ENCODE measurements at places on chromosomes 1 and 21.

DNA sequence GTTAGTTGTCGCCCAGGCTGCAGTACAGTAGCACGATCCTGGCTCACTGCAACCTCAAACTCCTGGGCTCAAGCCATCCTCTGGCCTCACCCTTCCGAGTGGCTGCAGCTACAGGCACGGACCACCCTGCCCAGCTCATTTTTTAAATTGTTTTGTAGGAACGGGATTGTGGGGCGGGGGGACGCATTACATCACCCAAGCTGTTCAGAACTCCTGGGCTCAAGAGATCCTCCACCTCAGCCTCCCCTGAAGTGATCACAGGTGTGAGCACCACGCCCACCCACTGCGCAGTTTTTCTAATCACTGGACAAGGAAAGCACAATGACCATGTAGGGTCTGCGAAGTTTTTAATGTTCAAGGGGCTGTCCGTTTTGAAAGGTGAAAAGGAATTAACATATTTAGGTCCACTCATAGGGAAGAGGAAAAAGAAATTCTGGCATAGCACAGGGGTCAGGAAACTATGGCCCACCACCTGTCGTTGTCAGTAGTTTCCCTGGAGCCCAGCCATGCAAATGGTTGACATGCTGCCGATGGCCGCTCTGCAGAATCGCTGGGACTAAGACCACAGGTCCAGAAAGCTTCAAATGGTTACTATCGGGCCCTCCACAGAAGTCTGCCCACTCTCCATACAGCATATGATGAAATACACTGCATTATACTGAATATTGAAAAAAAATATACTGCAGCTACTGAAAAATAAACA is 26.0 kb downstream of the SETD4 start:
- DNase-seq = no peak

DNA sequence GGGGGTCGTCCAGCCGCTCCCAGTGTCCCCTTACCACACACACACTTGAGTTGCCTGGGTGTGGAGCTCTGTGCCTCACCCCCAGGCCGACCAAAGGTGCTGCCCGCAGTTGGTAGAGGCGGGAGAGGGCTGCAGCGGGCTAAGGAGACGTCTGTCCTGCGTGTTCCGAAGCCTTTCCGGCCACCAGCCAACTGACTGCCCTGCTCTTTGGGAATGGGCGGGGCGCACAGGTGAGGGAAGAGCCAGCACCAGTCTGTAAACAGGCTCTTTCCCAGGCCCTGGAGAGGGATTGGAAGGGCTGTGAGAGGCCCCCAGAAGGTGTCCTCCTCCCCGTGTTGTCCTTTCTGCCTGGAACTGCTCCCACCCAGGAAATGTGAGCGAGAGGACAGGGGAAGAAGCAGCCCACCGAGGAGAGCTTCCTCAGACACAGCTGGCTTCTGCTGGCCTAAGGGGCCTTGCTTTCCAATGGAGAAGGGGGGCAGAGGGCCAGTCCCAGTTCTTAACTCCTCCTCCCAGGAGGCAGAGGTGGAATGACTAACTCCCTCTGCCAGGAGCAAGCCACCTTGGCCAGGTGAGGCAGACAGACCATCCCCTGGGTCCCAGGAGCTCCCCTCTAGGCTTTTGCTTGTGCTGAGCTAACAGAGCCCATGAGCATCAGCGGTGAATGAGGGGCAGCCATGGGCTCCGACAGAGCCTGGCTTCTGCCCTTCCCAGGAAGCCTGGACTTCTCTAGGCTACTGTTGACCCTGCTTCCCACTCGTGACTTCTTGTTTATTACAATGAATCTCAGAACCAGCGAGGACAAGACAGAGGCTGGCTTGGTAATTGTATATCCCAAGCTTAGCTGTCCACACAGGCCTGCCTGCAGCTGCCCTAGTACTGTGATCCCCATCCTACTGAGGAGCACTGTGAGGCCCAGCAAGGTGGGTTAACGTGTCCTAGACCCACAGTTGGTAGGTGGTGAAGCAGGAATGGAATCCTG is 158.1 kb upstream of the COA6 start:
- no peak for DNase-seq

DNA sequence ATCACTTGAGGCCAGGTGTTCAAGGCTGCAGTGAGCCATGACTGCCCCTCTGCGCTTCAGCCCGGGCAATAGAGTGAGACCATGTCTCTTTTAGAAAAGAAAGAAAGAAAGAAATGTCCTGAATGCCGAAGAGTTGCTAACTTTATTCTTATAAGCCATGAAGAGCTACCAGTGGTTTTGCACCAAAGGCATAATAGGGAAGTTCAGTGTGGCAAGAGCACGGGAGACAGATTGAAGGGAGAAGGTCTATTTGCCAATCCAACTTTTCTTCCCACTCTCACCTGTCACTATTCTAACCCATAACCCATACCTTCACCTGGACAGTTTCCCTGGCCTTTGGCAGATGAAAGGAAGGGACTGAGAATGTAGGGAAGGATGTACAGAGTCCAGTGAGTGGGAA is 4.4 kb upstream of the PEA15 start:
- DNase-seq = no peak

DNA sequence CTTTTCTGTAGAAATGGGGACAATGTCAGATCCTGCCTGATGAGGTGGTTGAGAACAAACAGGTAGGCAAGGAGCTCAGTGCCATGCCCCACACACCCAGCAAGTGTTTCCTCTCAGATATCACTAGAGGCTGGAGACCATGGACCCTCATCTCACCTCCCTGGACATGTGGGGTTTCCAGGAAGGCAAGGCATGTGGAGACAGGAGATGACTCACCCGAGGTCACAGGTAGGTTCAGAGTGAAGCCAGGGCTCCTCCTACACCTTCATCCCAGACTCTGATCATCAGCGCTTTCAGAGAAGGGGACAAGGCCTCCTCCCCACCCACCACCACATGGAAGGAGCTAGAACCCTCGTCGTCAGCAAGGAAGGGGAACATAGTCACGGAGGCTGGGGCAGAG is 69.2 kb downstream of the MATN1 start:
- DNase-seq = no peak

DNA sequence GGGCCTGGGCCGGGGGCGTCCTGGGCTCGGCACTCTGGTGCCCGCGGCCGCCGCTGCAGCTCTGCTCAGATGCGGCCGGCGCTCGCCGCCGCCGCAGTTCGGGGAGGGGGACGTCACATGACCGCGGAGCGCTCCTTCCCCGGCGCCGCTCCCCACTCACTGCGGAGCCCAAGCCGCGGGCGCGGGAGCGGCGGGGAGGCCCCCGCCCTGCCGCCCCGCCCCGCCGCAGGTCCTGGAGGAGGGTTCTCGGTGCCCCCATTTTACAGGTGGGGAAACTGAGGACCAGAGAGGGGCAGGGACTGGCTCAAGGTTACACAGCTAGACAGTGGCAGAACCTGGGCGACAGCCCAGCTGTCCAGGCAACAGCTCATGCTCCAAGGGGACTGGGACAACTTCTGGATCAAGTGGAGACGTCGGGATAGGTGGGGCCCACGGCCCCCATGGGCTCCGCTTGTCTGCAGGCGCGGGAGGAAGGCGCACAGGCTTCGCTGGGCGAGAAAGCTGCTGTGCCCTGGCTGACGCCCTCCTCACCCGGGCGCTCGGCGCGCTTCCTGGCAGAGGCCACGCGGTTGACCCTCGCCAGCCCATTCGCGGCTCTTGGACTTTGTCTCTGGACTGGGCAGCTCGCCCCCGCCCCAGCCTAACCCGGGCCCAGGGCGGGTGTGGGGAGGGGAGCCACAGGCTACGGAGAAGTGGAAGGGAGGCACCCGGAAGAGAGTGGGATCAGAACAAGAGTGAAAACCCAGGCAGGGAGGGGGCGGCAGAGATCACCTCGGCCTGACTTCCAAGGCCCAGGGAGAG is at the start of gene RAP1GAP:
Gene RAP1GAP, minus strand, starts transcription at position 100 of the 801 bp plus-strand sequence. CDS start 49,325 bp downstream, outside the sequence.
- no peak for DNase-seq

- no peak for DNase-seq
These were observed 56.7 kb downstream of the AKT3 start for GRCh38 chr1:243793298-243793697.

- DNase-seq = peak; percentile 79
These were observed at the start of gene ENAH for GRCh38 chr1:225652729-225653462. Gene ENAH (minus strand): TSS chr1:225653123. CDS start chr1:225652690, 433 bp downstream.

DNA sequence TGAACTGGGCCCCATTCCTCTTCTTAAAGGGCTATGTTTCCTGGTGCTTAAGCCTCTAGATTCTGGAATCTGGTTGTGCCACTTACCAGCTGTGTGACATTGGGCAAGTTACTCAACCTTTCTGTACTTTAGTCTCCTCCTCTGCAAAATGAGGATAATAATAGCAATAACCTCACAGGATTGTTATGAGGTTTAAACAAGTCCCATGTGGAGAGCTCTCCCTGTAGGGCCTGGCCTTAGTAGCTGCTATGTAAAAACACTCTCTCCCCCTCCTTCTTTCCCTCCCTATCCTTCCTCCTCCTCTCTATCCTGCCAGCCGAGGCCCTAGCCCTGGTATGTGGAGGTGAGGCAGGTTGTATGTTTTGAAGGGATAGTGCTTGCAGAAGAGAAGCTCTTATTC is 8.2 kb upstream of the PEAR1 start:
- DNase-seq = no peak

- DNase-seq = no peak
These were observed 171.6 kb downstream of the NTPCR start for GRCh38 chr1:233121947-233122559.

DNA sequence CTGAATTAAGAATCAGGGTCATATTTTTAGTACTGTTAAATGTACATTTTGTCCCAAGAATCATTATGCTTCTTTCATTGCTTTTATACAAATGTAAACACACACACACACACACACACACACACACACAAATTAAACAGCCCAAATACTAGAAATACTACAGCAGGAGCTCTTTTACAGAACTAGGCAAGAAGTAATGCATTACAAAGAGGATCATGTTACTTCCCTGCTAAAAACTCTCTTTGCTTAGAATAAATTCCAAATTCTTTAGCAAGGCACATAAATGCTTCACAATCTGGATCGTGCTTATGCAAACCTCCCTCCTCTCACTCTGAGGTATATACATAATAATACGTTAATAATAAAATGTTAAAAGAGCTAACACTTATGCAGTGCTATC is 720.4 kb upstream of the ADGRL4 start:
- DNase-seq = no peak

GRCh38 chr21:36415375-36415774 is 30.2 kb downstream of the CHAF1B start:
- DNase-seq = no peak

DNA sequence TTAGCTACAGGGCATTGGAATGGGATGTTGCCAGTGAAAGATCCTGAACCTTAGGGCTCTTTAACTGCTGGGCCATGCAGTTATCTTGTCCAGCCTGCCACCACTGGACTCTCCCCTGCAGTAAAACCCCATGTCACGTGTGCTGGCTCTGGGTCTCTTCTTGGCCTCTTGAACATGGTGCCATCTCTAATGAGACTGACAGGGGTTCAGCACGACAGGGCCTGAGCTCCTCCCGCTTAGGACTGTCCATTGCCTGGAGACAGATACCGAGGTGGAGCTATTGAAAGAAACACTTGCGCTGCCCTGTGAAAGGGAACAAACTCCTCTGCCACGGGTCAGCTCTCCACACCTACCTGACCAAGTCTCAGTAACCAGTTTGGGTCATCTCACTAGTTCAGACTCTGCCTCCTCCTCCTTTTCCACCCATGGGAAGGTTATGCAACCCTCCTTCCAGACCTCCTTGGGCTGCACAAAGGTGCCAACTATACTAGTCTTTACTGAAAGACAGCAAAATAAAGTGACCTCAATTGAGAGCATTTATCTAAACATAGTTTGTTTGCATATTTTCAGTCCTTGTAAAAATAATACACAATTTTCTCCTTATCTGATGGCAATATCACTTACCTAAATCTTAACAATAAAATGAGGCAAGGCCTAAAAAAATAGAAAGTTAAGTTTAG is 66.0 kb downstream of the GNG12 start:
- DNase-seq = no peak

DNA sequence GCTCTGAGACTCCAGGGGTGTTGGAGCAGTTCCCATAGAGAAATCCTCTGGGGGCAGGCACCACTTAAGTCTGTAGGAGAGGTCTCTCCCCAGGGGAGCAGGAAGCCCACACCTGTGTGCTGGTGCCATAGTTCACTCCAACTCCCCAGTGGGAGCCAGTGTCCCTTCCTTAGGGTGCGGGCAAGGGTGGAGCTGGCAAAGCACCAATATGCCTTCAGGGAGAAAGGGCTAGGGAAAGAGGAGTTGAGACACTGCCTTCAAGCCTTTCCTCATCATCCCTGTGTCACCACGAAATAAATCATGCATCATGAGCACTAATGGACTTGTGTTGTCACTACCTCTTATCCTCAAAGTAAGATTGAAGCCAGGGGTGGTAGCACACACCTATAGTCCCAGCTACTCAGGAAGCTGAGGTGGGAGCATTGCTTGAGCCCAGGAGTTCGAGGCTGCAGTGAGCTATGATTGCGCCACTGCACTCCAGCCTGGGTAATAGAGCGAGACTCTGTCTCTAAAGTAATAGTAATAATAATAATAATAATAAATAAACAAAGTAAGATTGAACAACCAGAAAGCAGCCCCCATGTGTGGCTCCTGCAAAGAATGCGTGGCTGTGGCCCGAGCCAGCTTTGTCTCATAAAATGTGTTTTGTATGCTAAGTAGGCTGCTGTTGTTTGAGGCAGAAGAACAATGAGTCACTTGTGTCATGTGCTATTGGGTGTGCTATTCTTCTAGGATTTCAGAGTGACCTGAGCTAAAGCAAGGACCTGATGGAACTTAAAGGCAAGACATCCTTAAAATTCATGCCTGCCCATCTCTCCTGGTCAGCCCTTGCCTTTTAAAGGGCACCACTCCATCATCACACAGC is 6.7 kb upstream of the TIE1 start:
- DNase-seq = peak; percentile 67

DNA sequence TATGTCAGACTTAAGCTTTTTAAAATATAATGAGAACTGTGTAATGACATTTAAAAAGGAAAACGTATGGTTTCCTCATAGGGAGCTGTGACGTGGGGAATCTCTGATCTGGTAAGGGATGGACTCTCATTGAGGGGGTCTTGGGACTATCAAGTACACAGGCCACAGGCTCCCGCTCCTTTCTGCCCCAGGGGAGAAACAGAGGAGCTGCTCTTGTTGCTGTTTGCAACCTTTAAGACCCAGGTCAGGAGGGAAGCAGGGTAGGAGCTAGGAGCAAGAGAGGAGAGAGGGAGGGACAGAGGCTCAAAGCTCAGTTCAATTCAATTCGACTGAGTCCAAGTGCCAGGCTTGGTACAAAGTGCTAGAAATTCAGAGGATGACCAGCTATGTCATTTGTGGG is 185.1 kb upstream of the CSF3R start:
- DNase-seq = no peak

GRCh38 chr1:222547260-222547614 is 667 bp downstream of the HHIPL2 start:
- no peak for DNase-seq

DNA sequence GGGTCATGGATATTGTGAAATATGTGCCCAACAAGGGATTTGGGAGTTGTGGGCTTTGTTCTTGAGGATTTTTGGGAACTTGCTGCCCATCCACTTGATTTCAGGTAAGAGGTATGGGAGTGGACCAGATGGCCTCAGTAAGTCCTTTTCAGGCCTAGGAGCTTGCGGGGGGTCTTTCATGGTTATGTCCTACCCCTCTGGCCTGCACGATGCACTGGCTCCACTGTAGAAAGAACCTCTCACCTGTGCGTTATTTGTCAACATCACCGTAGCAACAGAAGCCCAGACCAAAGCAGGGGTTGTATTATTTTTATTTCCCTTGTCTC is 8.6 kb downstream of the RIIAD1 start:
- DNase-seq = no peak

GRCh38 chr1:228277491-228278431 is 69.9 kb downstream of the OBSCN start:
- DNase-seq = no peak
